ENCODE measurements at places on chromosomes 3 and 15.

DNA sequence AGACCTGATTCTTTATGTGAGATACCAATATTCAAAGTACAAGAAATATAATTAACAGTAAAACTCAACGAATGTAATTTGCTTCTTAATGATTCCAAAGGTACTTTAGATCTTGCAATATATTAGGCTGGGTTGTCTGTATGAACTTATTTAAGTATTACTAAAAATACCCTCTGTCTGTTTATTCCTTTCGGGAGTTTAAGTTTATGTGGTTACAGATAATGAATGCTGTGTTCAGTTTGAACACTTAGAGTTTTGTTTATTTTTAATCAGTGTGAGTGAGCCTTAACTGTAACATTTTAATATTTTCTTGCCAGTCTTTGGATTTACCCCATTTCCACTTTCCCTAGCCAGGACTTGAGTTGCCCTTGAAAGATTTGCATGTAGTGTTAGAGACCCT lies 3.5 kb downstream of the PDE8A start:
- DNase-seq: no peak

DNA sequence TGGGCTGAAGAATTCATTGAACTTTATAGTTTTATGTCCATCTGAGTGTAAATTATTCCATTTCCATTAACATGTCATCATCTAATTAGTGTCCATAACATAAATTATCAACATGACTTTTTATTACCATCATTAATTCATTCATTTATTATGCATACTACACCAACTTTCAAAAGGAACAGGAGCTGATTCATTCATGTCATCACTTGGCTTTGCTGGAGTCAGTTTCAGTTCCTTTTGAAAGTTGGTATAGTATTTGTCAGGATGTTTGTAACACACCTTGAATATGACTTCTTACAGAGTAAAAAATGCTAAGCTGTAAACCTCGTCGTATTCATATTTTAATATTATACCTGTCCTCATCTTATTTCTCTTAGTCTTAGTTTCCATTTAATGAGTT lies 298.0 kb upstream of the RBMS3 start:
- no peak for DNase-seq

- no peak for DNase-seq
Measured at GRCh38 chr3:184812662-184813042, 686 bp downstream of the VPS8 start.

DNA sequence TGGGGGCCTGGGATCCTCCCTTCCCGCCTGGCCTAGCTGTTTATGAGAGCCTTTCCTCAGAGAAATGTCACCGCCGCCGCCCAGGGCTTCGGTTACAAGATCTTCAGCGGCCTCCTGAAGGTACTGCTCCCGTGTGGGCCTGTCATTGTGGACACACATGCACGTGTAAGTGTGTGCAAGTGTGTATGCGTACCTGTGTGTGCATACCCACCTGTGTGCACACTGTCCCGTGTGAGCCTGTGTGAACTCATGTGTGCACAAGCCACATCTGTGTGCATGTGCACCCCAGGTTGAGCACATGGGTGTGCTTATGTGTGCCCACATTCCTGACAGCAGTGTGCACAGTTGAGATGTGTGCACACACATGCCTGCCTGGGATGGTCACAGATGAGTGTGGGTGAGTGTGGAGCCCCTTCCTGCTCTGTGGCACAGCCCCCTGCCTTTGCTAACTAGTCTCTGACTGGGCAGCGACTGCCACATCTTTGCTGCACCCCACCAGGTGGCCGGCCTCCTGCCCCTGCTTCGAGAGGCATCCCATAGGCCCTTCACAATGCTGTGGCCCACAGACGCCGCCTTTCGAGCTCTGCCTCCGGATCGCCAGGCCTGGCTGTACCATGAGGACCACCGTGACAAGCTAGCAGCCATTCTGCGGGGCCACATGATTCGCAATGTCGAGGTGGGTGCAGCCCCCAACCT lies 14.1 kb downstream of the NT5DC2 start:
- no peak for DNase-seq

GRCh38 chr3:124351430-124352148 lies 359.7 kb upstream of the ROPN1 start:
- peak; percentile 67 for DNase-seq

DNA sequence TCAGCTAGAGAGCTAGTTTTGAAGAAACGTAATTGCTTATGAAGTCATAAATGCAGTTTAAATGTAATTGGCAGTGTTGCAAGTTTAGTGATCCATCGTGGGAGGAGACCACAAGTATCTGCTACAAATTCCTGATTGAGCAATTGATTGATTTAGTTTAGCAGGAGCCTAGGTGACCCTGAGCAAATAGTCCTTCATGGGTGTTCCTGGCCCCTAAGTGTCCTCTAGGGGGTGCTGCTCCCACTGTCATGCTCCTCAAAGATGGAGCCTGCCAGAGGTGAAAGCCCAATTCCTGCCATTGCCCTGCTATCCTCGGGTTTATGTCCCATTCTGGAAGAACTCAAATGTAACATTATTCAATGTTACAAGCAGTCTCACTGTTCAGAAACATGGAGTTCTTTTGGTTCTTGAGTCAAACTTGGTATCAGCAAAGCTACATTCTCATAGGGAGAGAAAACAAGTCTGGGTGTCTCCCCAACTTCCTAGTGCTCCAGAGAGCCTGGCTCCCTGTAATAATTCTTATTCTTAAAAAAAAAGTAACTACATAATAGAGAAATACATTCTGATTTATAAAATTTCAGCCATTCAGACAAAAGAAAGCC lies 29.8 kb upstream of the SENP5 start:
- DNase-seq: peak; percentile 67

DNA sequence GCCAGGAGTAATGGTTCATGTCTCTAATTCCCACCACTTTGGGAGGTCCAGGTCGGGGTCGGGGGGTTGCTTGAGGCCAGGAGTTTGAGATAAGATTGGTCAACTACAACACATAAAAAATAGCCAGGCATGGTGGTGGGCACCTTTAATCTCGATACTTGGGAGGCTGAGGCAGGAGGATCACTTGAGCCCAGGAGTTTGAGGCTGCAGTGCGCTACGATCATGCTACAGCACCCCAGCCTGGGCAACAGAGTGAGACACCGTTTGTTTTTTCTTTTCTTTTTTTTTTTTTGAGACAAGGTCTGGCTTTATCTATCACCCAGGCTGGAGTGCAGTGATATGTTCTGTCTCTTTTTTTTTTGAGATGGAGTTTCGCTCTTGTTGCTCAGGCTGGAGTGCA lies 1.3 kb upstream of the VPS33B start:
- no peak for DNase-seq

GRCh38 chr3:112374333-112374734 lies 41.4 kb downstream of the CD200 start:
- DNase-seq: no peak

- no peak for DNase-seq
Measured at GRCh38 chr3:5035692-5036391, 56.6 kb downstream of the BHLHE40 start.

- no peak for DNase-seq
Measured at GRCh38 chr3:182118066-182118465, 406.3 kb downstream of the SOX2 start.

DNA sequence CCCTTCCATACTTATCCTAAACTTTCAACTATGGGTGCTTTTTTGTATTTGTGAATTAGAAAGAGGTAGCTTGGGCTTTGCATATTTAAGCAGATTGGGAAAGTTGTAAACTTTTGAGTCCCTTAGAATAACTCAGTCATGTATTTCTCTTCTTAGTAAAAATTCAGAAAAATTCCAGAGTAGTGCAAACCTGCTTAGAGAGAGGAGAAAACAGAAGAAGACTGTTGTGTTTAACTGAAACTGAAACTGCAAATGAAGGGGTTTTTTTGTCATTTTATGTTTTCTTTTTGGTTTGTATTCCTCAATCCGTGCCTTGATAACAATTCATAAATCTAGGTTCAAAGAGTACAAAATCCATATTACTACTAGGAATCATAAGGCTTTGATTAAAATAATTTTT lies 31.3 kb downstream of the CD200 start:
- no peak for DNase-seq

- DNase-seq: peak; percentile 97
Measured at GRCh38 chr3:128879125-128879969, at the start of gene ACAD9. ACAD9 (plus strand) TSS chr3:128879620; CDS start chr3:128879692, 72 bp downstream.

GRCh38 chr15:58469432-58470353 lies 37.9 kb downstream of the LIPC start:
- peak; percentile 90 for DNase-seq

DNA sequence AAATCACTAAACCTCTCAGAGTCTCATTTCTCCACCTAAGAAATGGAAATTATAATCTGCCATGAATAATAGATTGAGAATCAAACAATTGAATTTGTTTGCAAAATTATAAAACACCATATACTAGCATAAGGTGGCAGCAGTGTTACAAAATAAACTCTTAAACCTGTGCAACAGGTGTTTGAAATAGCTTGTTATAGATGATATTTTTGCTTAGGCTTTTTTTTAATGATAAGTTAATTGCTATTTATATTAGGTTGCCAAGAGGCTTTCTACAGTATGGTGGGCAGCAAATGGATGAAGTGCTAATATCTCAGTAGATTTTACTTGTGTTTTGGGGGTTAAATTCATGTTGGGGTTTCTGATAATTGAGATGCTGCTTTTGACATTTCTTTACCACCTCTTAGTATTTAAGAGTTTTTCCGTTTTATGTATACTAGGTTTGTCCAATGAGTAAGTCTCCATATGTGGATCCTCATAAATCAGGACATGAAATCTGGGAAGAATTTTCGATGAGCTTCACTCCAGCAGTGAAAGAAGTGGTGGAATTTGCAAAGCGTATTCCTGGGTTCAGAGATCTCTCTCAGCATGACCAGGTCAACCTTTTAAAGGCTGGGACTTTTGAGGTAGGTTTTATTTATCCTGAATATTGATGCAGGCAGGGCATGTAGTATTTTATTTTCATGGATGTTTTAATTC lies 19.6 kb downstream of the NR1D2 start:
- DNase-seq: no peak

All from ELR (cell line).